SK-N-MC (cell line): ENCODE measurements at places on chromosomes 4 and X.

- no peak for DNase-seq
These were observed 147.7 kb downstream of the DCK start for GRCh38 chr4:71141125-71141524.

GRCh38 chrX:1389993-1390285, 2.0 kb downstream of the SLC25A6 start:
- no peak for DNase-seq

DNA sequence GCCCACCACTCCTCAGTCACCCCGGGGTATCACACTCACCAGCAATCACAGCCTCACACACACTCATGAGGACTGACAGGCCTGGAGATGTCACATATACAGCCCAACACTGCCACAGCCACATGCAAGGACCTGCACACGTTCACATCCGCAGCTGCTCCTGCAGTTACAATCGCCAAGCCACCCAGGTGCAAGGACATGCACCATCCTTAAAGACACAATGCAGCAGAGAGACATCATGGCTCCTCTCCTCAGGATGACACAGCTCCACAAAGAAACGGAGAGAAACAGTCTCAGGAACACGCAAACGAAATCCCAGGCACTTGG, 1.1 kb downstream of the PCSK1N start:
- no peak for DNase-seq

GRCh38 chrX:65598559-65599147, 64.1 kb upstream of the LAS1L start:
- no peak for DNase-seq

- no peak for DNase-seq
These were observed 30.5 kb upstream of the MAGED1 start for GRCh38 chrX:51862920-51863319.

GRCh38 chr4:170599894-170600293, 510.1 kb upstream of the AADAT start:
- no peak for DNase-seq

- no peak for DNase-seq
These were observed 100.2 kb downstream of the MAB21L2 start for GRCh38 chr4:150682126-150682525.

- no peak for DNase-seq
These were observed 21.2 kb downstream of the SPRY1 start for GRCh38 chr4:123417813-123418212.

GRCh38 chr4:16505726-16506125, 279.5 kb upstream of the TAPT1 start:
- no peak for DNase-seq

DNA sequence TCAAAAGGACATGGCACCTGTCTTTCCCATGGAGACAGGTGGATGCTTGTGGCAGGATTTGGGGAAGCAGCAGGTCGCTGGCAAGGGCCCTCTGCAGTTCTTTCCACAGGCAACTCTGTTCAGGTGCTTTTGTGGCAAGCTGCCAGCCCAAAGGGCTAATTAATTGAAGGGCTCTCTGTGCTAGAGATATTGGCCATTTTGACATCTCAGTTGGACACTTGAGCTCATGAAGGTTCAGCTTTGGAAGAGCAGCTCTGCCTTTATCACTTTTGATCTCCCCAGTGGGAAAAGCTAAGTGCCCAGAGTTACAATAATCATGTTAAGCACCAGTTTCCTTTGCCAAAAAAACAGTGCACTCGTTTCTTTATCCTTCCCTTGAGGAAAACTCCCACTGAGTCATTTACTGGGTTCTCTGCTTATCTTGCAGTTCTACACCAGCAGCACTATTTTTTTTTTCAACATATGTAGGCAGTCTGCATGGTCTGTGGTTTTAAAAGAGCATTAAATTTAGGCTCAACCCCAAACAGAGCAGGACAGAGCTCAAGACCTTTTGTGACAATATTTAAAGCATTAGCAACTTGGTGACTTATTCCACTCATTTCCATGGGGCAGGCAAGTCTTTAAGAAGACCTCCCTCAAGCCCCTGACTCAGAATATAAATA, 336.4 kb upstream of the RASGEF1B start:
- peak; percentile 97 for DNase-seq

DNA sequence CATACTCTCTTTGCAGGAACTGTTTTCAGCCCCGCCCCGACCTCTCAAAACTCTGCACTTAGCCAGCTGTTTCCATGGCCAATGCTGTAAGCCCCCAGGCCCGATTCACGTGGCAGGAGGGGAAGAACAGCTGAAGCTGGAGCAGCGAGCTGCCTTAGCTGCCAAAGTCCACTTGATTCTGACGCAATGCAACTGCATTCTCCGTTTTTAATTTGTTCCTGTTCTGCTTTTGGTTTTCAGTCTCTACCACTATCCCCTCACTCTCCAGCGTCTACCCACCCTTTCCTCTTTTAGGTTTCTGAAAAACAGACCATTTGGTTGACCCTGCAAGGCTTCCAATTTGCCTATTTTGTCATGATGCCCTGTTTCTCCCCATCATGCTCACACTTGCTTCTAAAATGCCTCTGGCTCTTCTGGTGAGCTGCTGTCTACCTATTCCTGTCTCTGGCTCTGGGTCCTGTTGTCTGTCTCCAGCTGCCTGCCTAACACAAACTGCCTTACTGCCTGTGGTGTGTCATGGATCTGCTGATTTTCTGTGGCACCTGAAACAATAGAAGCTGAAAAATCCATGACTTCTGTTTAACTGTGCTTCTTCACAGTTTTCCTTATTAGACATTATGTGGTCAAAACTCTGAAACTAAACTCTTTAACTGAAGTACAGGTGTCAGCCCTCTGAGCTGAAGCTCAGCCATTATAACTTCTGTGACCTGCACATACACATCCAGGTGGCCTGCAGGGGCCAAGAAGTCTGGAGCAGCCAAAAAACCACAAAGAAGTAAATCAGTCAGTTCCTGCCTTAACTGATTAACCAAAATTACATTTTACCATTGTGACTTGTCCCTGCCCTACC, 160.5 kb upstream of the AGTR2 start:
- no peak for DNase-seq

DNA sequence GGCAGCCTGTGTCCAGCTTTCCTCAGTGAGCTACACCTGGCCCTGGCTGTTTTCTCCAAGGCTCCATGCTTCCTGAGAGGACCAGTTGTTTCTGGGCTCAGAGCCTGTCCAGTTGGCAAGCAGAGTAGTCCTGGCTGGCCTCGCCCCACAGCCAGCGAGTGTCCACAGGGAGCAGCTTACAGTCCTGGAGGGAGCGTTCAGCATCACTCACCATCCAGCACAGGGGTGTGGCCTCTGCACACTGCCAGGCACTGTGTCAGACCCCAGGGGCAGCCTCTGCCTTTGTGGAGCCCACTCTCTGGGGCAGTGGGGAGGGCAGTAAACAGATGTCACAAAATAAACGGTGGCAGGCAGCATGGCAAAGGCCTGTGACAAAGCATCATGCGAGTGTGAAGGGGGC, 23.9 kb downstream of the EVC start:
- DNase-seq = no peak

- no peak for DNase-seq
These were observed 223.4 kb downstream of the BCOR start for GRCh38 chrX:39874202-39874816.
